ENCODE measurements at places on chromosomes 16 and 17. TPM values are rescaled to one million over a fixed set of nuclear protein-coding genes. Genes with fewer than 3 reads are reported as not detected.

DNA sequence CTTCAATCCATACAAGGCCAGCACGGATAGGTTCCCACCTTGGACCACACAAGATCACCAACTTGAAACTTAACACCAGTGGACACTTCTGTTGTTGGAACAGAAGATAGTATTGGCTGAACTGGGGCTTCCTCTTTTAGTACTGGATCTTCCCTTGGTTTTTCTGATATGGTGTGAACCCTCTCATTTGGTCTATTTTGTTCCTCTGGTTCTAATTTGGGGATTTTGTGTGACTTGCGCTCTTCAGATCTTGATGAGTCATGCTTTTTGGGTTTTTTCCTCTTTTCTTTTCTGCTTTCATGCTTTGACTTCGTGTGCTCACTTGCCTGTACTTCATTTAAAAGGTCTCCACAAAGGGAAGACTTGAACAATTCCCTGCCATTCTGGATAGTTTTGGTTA is 39.0 kb downstream of the SOST start:
- DNase-seq: no peak

The CSH1 gene
- total RNA-seq: not detected

GRCh38 chr17:48163809-48164208 is 56.2 kb downstream of the SNX11 start:
- DNase-seq: no peak

- no peak for DNase-seq
These were observed 17.7 kb downstream of the ITGAL start for GRCh38 chr16:30490210-30490609.

The NUDT7 gene
- 41.2 TPM for total RNA-seq

GRCh38 chr17:27944546-27945332 is 51.6 kb upstream of the LYRM9 start:
- no peak for DNase-seq

DNA sequence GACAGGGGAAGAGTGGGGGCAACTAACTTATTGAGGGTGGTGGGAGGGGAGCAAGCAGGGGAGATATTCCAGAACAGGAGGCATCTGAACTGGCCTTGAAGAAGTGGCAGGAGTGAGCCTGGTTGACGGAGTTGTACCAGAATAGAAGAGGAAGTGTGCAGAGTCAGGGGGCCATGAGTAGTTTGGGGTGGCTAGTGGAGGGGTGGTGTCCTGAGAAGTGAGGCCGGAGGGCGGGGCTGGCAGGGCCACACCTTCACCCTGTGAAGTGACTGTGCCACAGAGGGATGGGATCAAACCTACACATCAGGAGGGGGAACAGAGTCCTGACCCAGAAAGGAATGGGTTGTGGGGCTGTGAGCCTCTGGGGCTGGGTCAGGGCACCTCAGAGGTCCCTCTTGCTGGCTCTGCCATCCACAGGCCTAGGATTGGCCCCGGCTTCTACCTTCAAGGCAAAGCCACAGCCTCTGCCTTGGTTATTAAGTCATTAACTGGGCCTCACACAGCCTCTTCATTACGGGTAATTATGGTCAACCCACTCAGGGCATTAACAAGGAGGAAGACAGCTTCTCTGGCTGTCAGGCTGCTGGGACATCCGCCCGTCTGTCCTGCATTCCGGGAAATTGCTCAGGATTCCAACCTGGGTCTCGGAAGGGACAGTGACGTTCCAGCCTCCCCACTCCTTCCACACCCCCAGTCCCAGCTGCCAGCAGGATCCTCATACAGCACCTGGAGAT is 12.7 kb downstream of the SPNS2 start:
- DNase-seq: no peak

DNA sequence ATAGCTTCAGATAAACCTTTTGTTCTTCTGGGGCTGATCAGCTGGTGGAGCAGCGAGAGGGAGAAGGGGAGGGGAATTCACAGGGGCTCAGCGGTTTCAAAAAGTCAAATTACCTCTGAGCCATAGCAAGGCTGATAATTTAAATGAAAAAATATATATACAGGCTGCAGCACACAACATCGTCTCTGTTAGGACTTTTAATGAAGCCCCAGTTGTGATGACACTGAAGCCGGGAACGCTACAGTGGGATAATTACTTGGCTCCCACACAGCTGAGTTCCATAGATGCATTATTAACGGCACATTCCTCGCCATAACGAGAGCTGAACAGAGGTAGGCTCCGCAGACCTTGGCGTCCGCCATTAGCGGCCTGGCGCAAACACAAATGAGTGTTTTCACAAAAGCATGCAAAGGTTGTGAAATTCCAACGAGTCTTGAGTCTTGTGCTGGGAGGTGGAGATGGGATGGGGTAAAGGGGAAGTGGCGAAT is 216.0 kb downstream of the C16orf78 start:
- DNase-seq: no peak

DNA sequence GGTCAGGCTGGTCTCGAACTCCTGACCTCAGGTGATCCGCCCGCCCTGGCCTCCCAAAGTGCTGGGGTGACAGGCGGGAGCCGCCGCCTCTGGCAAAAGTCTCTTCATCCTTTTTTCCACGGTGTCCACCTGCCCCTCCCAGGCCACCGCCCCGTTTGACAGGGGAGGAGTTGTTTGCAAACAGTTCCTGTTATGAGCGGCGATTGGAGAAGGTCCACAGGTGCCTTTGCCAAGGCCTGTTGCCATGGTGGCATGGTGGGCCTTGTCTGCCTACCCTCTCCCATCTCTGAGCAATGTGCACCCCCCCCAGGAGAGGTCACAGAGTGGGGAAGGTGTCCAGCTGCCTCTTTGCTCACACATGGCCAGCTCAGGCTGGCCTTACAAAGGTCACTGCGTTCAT is 16.0 kb upstream of the RAP1GAP2 start:
- no peak for DNase-seq

The MCRIP1 gene
- 103 TPM for total RNA-seq

DNA sequence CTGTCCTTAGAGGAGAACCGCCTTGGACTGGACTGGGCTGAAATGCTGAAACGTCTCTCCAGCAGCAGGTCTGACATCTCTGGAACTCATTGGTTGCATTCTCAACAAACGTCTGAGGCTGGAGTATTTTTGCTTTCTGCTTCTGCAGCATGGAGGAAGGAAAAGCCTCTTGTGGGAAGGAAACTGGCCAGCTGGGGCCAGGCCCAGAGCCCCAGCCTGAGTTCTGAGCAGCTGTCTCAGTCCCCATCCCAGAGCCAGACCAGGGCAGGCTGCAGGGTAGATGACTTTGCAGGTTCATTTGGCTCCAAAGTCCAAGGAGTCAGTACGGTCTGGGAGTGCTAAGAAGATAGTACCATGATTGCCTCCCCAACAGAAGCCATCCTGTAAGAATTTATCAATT is 18.3 kb downstream of the TEKT3 start:
- DNase-seq: peak; percentile 64

DNA sequence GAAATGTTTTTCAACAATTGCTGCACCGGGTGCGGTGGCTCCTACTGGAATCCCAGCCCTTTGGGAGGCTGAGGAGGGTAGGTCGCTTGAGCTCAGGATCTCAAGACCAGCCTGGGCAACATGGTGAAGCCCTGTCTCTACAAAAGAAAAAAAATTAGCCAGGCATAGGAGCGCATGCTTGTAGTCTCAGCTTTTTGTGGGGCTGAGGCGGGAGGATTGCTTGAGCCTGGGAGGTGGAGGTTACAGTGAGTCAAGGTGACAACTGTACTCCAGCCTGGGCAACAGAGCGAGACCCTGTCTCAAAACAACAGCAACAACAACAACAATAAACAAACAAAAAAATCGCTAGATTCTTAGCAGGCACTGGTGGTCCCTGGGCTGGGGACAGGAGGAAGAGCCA is 28.5 kb downstream of the IL21R start:
- DNase-seq: no peak

GRCh38 chr17:80969674-80970043 is 22.0 kb upstream of the CHMP6 start:
- no peak for DNase-seq

GRCh38 chr16:22969567-22969966 is 155.6 kb downstream of the HS3ST2 start:
- no peak for DNase-seq

The TCAP gene
- total RNA-seq: 4,965 TPM

DNA sequence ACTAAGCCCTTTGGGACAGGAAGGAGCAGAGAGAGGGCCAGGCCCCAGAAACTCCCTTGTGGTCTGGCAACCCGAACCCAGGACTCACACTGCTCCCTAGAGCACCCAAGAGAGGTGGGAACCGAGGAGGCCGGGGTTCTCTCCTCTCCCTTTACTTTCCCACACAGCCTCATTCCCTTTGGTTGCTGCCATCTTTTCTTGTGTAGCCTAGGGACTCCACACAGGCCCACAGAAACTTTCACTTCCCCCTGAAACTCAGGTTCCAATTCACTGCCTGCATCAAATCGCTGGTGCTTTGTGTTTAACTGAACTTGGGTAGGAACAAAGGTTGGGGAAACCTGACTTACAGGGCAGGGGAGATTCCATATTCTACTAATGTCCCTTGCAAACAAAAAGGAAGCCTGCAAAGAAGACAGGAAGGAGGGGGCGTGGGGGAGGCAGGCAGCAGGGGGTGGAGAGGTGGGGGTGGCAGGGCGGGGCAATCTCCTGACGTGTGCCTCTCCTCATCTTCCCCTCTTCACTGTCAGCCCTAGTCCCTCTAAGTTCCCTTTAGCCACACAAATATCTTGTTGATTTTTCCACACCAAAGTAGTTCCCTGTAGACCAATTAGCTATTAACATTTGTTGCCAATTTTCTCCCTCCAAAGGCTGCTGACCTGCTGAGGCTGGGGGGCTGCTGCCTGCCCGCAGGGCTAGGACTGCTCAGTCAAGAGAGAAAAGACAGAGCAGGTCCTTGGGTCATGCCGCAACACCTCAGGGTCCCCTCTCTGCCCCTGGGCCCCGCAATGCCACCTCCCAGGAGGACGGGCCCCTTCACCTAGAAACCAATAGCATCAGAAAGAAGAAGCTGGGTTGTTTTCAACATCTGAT is 8.0 kb downstream of the ST3GAL2 start:
- no peak for DNase-seq

GRCh38 chr17:54368906-54369305 is 531.7 kb upstream of the TOM1L1 start:
- DNase-seq: no peak

The C17orf50 gene
- not detected for total RNA-seq

- DNase-seq: no peak
These were observed 29.3 kb downstream of the UNC13D start for GRCh38 chr17:75814900-75815373.

The AANAT gene
- not detected for total RNA-seq

- no peak for DNase-seq
These were observed 219.7 kb upstream of the HSBP1 start for GRCh38 chr16:83588070-83588469.

The CDYL2 gene
- 2.9 TPM for total RNA-seq

- DNase-seq: peak; percentile 10
These were observed 45.4 kb upstream of the RASD1 start for GRCh38 chr17:17541640-17542001.

DNA sequence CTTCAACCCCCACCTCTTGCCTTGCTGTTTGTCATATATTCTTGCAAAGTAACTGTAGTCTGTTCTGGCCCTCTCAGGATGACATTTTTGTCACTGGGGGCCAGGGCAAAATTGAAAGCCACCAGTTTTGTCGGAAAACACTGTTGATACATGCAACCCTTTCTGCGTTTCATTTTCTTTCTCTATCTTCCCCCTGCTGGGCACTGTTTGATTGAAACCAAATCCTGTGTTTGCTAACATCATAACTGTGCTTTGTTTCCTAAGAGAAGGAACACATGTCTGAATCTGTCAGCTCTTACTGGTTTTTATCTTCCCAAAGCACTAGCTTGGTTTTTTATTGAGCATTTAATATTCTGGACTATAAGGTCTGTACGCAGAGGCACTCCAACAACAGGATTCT is 11.7 kb upstream of the CPPED1 start:
- no peak for DNase-seq

- DNase-seq: no peak
These were observed 3.6 kb downstream of the SH2B1 start for GRCh38 chr16:28867241-28867640.

DNA sequence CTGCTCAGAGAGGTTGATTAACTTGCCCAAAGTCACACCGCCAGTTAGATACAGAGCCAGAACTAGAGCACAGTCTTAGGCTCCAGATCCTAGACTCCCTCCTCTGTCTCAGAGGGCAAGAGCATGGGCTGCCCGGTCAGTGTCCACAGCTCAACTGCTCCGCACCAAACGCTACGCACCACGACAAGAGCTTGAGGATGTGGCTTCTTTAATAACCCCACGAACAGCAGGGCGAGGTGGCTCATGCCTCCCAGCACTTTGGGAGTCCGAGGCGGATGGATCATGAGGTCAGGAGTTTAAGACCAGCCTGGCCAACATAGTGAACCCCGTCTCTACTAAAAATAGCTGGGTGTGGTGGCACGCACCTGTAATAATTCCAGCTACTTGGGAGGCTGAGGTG is 21.4 kb downstream of the FA2H start:
- no peak for DNase-seq

DNA sequence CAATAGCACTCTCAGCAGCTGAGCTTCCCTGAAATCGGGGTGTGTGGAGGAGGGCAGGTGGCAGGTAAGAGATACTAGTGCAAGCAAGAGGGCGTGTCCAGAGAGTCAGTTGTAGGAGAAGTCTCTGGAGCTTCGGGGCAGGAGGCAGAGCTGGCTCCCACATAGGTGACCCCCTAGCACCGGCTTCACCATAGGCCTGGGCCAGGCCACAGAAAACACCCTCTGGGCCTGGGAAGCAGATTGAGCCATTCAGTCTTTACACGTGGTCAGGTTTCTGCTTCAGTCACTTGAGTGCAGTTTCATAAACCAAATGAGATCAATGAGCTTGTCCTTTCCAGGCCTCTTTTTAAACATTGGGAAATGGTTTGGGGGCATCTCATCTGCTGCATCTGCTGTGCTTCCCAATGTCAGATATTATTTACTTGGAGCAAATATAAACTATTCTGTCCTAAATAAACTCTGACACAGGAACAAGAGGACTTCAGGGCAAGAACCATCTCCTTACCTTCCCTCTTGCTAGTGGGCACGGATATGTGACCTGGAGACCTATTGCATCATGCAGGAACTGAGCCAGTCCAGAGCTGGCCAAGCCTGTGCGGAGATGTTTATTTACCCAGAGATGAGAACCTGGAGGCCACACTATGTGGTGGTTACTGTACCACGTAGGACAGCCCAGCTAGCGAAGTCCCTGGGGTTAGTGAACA is 16.1 kb downstream of the CCR7 start:
- no peak for DNase-seq

The PYY gene
- not detected for total RNA-seq

The HAS3 gene
- total RNA-seq: 0.67 TPM
